ENCODE measurements at places on chromosomes 16 and 17. TPM values are rescaled to one million over a fixed set of nuclear protein-coding genes. Genes with fewer than 3 reads are reported as not detected.
A peak's percentile ranks its signal among the peaks of the same experiment; 100 is the strongest.

The SKA2 gene
- polyA plus RNA-seq: 33.7 TPM

The DECR2 gene
- 13.7 TPM for polyA plus RNA-seq

The TEX2 gene
- 21.6 TPM for polyA plus RNA-seq

The KRT12 gene
- 0.31 TPM for polyA plus RNA-seq

The RNF112 gene
- polyA plus RNA-seq: 1.9 TPM

The HNF1B gene
- not detected for polyA plus RNA-seq

The CCDC78 gene
- 1.4 TPM for polyA plus RNA-seq

The CRISPLD2 gene
- polyA plus RNA-seq: 6.2 TPM

DNA sequence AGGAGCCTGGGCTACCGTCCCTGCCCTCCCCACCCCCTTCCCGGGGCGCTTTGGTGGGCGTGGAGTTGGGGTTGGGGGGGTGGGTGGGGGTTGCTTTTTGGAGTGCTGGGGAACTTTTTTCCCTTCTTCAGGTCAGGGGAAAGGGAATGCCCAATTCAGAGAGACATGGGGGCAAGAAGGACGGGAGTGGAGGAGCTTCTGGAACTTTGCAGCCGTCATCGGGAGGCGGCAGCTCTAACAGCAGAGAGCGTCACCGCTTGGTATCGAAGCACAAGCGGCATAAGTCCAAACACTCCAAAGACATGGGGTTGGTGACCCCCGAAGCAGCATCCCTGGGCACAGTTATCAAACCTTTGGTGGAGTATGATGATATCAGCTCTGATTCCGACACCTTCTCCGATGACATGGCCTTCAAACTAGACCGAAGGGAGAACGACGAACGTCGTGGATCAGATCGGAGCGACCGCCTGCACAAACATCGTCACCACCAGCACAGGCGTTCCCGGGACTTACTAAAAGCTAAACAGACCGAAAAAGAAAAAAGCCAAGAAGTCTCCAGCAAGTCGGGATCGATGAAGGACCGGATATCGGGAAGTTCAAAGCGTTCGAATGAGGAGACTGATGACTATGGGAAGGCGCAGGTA, 762 bp downstream of the CDK12 start:
- DNase-seq: peak; percentile 78

GRCh38 chr16:85422196-85422631, 190.9 kb upstream of the GSE1 start:
- no peak for DNase-seq

GRCh38 chr17:47652570-47652969, 2.9 kb downstream of the KPNB1 start:
- no peak for DNase-seq

DNA sequence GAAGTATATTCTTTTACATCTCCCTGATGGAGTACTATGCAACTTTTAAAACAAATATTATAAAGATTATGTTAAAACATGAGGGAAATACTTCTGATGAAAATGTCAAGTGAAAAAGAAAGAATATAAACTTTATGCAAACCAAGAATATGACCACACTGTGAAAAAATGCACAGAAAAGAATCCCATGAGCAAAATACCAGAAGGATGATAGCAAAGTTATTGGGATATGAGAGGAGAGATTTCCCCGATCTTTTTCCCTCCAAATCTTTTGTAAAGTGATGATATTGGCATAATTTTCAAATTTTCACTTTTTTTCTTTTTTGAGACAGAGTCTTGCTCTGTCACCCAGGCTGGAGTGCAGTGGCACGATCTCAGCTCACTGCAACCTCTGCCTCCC, 36.6 kb upstream of the SMURF2 start:
- no peak for DNase-seq

GRCh38 chr17:71978435-71978834, 142.4 kb upstream of the SOX9 start:
- DNase-seq: no peak

- DNase-seq: no peak
Observed at GRCh38 chr17:62757500-62757951, 50.6 kb downstream of the MARCHF10 start.

DNA sequence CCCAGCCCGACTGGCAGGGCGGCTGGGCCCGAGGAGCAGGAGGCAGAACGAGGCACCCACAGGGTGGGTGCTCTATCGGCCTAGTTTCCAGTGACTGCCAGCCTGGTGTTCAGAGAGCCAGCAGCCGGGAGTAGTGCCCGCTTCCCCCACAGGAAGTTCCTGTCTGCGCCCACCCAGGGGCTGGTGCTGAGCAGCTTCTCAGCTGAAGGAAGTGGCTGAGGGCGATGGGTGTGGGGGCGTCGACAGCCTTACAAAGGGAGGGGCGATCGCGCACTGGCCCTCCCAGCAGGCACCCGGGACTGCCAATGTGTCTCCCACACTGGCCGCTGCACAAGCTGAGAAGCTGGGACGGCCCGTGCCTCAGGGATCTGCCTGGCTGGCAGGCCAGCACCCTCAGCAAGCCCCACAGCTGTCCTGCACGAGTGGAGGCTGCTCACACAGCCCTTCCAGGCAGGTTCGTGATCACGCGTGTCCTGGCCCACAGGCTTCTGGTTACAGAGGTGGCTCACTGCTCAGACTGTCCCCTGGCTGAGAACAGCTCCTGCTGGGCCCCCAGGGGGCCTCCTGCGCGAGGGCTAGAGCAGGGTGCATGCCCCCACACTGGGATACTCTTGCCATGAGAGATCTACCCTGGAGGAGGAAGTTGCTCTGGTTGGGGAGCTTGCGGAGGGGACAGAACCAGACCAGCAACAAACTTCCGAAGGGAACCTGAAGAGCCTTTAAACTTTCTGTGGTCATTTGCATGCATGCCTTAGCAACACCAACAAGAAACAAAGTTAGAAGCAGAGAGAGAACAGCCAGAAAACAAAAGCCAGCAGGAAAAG, 2.5 kb downstream of the RNF166 start:
- no peak for DNase-seq

GRCh38 chr16:57062329-57062728, 30.1 kb upstream of the CPNE2 start:
- peak; percentile 45 for DNase-seq

DNA sequence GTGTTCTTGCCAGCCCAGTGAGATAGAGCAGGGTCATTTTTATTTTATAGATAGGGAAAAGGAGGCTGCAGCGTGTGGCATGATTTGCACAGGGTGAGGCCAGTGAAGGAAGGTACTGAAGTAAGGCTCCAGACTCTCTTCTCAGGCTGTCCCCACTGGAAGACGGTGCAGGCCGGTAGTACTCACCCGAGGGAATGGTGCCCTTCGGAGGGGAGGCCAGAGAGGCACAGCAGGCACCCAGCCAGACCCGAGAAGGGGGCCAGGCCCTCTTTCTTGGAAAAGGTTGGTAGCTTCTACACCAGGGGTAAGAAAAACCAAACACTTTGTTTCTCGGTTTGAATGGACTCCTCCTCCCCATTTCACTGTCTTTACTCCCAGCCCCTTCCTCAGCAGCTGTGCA, 288 bp downstream of the ANKRD40CL start:
- DNase-seq: no peak

DNA sequence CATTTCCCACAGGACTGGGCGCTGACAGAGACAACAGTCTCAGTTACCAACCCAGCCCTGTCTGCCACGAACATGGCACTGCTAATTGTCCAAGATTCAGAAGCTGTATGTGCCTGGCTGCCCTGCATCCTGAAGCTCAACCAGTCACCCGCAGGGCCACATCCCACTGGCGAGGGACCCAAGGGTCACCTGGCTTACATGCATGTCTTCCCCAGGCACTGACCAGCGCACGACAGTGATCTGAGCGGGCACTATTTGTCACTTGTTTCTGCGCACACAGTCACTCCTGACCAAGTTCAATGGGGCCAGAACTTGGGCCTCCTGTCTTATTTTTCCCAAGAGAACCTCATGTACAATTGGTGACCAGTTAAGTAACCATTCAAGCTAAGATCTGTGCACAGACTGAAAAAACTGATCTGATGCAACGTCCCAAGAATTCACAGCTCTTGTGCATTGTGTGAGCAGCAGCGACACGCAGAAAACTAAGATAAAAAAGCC, 13.1 kb downstream of the USP7 start:
- no peak for DNase-seq

- DNase-seq: no peak
Observed at GRCh38 chr17:14302091-14302430, 1.2 kb downstream of the HS3ST3B1 start.

DNA sequence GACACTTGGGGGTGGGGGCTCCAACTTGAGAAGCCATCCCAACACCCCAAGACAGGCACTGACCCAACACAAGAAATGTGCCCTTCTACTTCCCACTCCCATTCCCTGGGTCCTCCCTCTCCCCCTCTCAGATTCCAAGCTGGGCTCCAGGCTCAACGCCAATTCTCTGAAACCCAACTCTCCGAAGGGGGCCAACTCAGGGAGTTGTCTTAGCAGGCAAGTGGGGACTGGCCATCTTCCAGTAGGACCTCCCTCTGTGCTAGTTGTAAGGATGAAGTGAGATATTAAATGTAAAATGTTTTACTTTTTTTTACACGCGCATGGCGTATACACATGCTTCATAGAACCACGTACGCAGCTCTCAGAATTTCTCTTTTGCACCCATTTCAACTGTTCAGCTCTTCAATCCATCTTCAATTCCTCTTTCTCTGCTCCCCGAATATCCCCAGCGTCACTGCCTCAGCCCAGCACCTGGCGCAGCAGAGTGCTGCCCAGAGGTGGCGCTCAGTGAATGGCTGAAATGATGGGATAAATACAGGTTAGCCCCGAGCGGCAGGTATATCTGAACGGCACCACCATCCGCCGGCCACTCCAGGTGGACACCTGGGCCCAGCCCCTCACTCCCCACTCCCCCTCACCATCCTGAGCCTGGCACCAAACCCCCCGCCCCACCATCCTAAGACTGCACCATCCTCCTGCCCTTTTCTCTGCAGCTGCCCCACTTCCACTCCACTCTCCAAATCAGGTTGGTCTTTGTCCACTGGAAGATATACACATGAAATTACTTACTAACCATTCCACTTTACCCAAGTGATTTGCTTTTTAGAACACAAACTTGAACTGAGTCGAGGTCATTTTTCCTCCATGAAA, 43.9 kb upstream of the TNRC6C start:
- DNase-seq: peak; percentile 48

- DNase-seq: no peak
Observed at GRCh38 chr16:11225677-11226549, 30.1 kb downstream of the SOCS1 start.

- no peak for DNase-seq
Observed at GRCh38 chr17:44932787-44933097, 14.8 kb downstream of the KIF18B start.

- DNase-seq: no peak
Observed at GRCh38 chr17:62823111-62823893, 15.2 kb upstream of the MARCHF10 start.

DNA sequence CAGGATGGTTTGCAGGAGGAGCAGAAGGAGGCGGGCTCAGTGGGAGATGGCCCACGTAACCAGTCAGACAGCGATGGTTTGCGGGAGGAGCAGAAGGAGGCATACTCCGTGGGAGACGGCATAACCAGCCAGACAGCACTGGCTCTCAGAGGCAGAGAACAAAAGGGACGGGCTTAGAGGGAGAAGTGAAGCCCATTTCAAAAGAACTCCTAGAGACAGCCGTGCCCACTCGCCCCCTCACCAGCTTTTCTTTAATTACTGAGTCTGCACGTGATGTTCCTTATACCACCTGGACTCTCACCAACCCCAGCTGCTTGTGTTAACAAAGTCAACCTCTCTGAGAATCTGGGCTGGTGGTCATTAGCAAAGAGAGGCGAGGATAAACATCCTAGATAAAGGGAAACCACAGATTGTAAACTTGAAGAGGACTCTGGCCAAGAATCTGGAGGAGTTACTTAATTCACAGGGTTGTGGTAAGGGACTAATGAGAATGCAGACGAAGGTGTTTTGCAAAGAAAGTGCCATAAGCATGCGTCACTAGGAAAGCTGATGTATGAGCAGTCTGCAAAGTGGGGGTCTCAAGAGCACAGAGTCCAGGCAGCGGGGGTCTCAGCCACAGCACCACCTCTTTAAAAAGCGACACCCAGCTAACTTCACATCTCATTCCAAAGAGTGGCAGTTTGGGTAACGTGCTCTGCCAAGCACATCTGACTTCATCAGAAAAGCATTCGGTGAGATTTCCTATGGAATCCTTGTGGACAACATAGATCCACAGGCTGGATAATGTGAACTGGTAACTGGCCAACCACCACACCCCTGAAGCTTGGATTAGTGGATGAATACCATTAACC, 51.7 kb downstream of the NXN start:
- no peak for DNase-seq

DNA sequence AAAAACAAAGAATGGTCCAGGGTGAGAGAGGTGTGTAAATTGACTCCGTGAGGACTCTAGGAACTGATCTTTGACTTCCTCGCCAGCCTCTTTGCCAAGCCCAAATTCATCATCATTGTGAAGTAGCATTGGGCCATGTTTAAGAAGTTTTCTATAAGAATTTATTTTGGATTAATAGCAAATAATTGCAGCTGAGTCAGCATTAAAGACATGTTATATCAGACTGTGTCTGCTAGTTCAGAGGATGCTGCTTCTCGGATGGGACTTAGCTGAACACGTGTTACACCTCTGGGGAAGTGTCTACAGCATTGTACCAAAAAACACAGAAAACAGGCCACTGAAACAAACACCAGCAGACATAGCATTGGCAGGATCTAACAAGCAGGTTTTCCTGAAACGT, 366.6 kb downstream of the CDH13 start:
- DNase-seq: no peak

GRCh38 chr17:21573961-21574610, 118.2 kb upstream of the KCNJ18 start:
- peak; percentile 70 for DNase-seq

GRCh38 chr16:5032748-5033167, 977 bp downstream of the NAGPA start:
- no peak for DNase-seq

- DNase-seq: no peak
Observed at GRCh38 chr17:36786867-36787266, 150.4 kb upstream of the LHX1 start.

DNA sequence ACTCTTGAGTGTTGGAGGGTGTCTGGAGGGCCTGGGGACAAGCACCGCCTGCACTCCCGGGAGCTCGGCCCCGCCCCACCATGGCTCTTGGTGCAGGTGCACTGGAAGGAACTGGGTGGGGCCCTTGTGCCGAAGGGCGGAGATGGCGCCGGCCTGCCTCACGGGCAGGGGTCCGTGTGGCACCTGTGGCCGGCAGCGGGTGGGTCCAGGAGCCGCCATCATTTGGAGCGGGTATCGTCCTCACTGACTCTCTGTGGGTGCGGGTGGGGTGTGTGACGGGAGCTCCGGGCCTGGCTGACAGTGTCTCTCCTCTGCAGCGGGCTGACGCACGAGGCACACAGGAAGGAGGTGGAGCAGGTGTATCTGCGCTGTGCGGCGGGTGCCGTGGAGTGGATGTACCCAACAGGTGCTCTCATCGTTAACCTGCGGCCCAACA, 5.2 kb downstream of the METRNL start:
- DNase-seq: no peak

- DNase-seq: no peak
Observed at GRCh38 chr17:79231766-79232287, 157.2 kb downstream of the ENGASE start.

- DNase-seq: no peak
Observed at GRCh38 chr16:20774703-20775362, 11.0 kb downstream of the ACSM3 start.

GRCh38 chr17:83068641-83069570, 10.5 kb upstream of the METRNL start:
- DNase-seq: no peak

All from hindlimb muscle (tissue), 1 donor.